ENCODE measurements at places on chromosomes 11 and 22.

GRCh38 chr11:62680825-62681240 is 2.0 kb upstream of the UBXN1 start:
- no peak for DNase-seq

DNA sequence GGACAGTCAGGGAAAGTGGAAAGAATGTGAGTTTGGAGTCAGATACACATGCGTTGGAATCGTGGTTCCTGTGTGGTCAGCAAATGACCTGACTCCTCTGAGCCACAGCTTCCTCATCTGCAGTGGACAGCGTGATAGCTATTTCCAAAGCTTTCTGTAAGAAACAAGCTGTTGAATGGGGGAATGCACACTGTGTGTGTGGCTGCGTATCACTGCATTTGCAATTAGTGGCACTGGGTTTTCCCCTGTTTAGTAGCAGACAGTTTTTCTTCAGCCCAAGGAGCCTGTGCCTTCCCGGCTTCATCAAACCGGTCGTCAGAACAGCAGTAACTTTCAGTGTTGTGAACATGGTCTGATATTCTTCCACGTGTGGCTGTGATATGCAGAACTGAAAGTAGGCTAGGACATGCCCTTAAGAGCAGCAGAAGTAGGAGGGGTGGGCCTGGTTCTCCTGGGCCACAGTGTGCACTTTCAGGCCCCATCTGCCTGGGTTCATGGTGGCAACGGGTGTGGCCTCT is 121.5 kb downstream of the RRAS2 start:
- DNase-seq, result no peak

DNA sequence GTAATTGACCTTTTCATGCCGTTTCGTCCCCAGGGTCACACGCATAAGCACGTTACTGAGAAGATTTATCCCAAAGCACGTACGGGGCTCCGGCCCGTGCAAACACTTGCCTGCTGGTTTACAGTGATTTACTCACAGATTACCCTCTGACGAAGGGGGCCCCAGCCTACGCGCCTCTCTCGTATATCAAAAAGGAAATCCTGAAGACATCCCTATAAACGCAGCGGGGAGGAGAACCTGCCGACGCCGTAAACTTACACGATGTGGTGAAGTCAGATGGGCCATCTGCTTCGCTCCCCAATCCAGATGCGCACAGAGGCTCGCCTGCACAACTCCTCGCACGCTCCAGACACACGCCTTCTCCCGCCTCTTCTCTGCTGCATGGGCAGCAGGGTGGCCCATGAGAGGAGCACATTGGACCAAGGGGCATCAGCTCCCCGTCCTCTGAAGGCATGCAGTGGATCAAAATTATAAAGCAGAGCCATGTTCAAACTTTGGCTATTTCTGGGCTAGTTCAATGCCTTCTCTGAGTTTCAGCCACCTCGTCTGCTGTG is 123.6 kb downstream of the MN1 start:
- DNase-seq, result no peak

DNA sequence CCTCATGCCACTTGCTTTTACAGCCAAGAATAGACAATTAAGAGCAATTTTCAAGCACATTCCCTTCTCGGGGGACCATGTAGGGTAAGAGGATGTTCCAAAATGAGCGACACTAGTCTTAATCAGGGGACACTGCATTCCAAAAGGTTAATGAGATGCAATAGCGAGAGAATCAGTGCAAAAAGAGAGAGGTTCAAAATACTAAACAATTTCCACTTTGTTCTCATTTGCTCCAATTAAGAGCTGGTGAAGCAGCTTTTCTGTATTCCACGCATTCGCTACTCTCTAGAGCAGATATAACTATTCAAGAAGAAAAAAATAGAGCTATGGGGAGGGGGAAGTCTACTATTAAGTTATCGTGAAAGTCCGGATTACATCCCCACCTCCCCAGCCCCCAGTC is 811 bp downstream of the LRRC4C start:
- DNase-seq, result no peak

- no peak for DNase-seq
Measured at GRCh38 chr11:112162761-112163546, 940 bp downstream of the IL18 start.

- DNase-seq, result no peak
Measured at GRCh38 chr11:48014917-48015316, 34.6 kb downstream of the PTPRJ start.

DNA sequence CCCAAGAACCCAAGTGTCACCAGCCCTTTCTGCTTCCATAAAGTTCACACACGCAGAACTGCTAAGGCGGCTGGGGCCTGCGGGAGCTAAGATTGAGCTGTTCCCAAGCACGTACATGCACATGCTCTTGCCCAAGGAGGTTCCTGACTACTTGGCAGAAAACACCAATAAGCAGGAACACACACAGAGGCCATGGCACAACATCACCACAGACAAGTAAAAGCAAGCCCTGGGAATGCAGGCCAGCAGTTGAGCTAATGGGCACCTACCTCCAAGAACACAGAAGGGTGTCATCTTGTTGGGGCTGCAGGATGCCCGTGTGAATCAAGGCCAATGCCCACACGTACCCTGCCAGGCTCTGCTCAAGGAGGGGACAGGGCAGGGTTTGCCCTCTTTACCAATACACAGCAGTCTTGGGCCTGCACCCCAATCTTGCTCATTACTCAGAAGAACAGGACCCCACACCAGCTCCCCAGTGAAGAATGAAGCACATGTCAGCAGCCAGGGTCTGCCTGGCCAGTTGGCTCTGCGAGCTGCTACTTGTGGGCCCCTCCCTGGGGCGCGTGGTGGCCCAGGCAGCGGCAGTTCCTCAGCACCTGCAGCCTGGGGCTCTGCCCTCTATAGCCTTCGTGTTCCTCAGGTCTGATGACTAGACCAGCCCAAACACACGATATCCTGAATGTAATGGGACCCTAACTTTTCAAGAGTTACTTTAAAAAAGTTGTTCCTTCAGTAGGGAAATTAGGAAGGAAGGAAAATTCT is 32.3 kb upstream of the CYP2D6 start:
- no peak for DNase-seq

DNA sequence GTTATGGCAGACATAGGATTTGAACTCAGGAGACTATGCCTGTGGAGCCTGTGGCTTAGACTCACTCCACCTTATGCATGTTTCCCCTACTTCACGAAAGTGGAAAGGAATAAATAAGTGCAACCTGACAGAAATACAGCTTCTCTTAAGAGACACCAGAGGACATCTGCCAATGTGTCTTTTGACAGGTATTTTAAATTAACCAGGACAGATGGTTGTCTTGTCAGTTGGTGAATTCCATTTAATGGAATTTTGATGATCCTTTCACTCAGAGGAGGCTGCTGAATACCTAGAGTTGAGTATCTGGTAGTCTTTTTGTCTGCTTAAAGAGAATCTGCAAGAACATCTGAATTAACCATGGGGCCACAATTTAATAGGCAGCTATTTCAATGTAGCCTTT is 46.1 kb downstream of the NELL1 start:
- no peak for DNase-seq

GRCh38 chr11:74443071-74443864 is 24.1 kb downstream of the KCNE3 start:
- peak; percentile 40 for DNase-seq

GRCh38 chr11:120288021-120288420 is 37.1 kb upstream of the TLCD5 start:
- no peak for DNase-seq

DNA sequence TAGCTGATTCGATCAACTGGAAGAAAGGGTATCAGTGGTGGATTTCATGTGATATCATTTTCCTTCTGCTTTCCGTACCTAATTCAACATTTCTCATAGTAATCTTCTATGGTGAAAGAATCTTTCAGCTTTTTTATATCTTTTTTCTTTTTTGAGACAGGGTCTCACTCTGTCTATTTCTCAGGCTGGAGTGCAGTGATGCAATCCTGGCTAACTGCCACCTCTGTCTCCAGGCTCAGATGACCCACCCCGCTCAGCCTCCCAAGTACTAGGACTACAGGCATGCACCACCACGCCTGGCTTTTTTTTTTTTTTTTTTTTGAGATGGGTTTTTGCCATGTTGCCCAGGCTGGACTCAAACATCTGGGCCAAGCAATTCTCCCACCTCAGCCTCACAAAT is 18.6 kb upstream of the CHORDC1 start:
- no peak for DNase-seq

DNA sequence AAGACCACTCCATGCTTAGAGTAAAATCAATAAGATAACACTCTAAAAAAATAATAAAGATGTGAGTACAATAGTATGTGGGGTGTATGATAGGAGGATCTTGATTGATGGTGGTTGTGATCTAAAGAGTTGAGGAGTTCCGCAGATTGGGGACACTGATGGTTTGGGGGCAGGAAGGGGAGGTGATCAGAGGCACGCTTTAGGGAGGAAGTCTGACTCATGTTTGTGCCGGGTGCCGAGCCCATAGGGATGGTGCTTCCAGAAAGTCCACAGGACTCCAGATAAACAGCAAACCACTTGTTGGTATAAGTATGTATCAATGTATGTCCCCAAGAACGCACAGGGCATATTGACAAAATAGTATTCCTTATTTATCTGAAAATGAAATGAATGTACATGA is 27.5 kb downstream of the LINC01488 start:
- DNase-seq, result no peak

DNA sequence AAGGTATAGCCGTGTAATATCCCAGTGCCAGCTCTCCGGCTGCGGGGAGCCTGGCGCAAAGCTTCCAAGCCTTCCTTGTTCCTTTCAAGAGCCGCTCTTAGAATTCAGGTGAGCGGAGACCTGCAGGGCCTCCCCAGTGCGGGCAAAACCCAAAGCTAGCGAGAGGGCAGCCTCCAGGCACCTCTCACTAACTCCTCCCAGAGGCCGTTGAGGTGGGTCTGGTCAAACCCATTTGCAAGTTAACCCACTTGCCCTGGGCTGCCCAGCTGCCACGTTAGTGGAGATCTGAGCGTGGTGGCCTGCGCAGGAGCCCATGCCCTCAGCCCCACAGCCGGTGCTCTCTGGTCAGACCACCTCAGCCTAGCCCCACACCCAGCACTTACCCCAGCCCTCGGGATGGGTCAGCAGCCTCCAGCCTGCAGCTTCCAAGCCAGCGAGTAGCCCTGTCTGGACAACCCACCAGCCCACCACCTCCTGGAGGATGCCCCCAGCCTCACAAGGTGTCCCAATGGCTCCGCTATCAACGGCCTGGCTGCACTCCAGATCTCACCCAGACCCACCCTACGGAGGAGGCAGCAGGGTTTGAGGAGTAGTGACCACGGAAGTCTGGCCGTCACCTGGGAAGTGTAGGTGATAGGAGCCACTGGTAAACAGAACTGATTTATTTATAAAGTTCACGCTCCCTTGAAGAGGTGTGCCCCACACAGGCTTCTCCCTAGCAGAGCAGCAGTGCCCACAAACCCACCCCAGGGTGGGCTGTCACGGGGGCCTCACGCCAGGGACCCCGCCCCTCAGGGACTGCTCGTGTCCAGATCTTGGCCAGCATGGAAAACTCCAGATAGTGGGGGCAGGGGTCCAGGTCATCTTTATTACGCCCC is 2.3 kb downstream of the ASCL2 start:
- DNase-seq, result peak; percentile 36

DNA sequence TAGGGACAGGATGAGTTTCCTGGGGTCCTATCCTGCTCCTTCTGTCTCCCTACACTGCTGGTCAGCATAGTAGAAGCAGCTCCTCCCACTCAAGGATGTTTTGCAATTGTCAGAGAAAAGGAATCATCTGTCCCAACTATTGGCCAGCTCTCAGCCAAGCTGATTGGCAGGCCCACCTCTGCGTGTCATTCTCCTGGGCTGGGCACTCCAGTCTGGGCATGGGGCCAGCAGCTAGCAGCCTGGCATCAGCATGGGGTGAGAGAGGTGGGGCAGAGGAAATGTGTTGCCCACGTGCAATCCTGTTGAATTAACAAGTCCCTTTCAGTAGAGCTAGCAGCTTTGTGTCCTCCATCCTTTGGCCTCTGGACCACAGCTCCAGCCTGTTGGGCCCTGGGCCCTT is 14.1 kb downstream of the ANKK1 start:
- peak; percentile 42 for DNase-seq

DNA sequence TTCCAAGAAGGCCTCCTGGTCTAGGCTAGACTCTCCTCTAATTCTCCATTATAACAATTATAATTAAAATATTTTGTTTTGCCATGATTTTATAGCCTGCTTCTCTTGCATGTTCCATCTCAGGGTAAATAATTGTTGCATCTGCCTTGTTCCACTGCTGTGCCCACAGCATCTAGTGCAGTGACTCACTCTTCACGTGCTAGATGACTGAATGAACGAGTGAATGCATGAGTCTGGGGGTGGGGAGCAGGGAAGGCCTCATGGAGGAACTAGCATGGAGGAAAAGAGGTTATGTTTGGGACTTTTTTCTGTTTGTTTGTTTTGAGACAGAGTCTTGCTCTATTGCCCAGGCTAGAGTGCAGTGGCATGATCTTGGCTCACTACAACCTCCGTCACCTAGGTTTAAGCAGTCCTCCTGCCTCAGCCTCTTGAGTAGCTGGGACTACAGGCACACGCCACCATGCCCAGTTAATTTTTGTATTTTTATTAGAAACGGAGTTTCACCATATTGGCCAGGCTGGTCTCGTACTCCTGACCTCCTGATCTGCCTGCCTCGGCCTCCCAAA is 5.2 kb upstream of the OAF start:
- no peak for DNase-seq

DNA sequence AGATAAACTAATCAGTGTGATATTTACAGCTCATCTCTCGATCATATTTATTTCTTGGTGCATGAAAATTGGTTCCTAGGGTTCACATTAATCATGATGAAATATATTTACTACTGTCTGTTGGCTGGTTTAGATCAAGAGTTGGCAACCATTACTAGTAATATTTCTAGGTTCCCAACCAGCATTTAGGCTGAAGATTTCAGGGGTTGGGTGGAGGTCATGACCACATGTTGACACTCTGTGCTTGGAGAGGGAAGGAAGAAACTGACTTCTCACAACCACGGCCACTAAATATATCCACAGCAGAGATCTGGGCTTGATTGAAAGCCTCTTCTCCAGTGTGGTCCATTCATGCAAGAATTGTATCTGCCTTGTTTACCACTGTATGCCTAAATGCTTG is 87.9 kb downstream of the ALX4 start:
- DNase-seq, result no peak

DNA sequence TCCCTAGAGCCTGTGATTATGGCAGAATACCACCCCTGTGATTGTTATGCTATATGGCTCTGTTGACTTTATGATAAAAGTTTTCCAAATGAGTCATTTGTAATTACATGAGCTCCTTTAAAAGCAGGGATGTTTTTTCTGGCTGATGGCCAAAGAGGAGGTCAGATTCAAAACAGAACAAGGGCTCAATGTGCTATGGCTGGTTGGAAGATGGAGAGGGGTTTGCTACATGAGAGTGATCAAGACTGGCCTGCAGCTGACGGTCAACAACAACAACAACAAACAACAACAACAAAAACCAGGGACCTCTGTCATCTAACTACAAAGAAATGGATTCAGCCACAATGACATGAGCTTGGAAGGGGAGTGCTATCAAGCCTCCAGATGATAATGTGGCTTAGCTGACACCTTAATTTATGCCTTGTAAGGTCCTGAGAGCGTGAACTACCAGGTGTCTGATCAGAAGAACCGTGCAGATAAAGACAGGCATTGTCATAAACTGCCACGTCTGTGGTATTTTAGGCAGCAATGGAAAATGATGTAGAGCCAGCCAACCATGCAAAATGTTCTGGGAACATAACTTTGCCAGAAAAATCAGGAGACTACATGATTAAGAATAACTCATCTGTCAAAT is 47.2 kb downstream of the PIWIL3 start:
- DNase-seq, result no peak

GRCh38 chr22:41911001-41911611 is 3.8 kb downstream of the SHISA8 start:
- DNase-seq, result no peak
